Activated CD4-positive, CD25-positive, alpha-beta regulatory T cell treated with anti-CD3 and anti-CD28 coated beads, Interleukin-2, amount 50 U/mL, for 24 hours (primary cell): ENCODE measurements at places on chromosomes 1 and 21.
A peak's percentile ranks its signal among the peaks of the same experiment; 100 is the strongest.

DNA sequence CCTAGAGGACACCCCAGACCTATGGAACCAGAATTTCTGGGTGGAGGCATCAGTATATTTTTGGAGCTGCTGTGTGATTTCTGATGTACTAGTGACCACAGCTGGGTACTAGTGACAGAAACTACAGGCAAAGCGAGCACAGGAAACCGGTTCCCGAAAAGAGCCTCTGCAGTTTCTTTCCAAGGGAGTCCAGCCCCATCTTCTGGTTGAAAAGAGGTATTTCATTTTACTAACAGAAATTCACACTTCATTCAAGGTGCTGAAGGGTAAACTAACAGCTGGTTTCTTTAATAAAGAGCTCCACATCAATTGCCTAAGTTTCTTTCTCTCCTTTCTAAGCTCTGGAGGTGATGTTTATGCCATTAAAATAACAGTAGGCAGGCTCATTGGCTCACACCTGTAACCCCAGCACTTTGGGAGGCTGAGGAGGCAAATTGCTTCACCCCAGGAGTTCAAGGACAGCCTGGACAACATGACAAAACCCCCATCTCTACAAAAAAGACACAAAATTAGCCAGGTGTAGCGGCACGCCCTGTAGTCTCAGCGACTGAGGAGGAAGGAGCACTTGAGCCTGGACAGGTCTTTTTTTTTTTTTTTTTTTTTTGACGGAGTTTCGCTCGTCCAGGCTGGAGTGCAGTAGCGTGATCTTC is 22.0 kb downstream of the THAP3 start:
- ATAC-seq = no peak

- no peak for ATAC-seq
Observed at GRCh38 chr21:38325731-38326420, 69.1 kb downstream of the KCNJ15 start.

- peak; percentile 89 for ATAC-seq
Observed at GRCh38 chr1:230867903-230868735, at the start of gene C1orf198. TSS of gene C1orf198 (minus strand) at chr1:230868521. CDS start at chr1:230868512, 9 bp downstream.

- ATAC-seq = no peak
Observed at GRCh38 chr1:218829097-218829496, 344.6 kb upstream of the LYPLAL1 start.

- ATAC-seq = no peak
Observed at GRCh38 chr1:10105484-10105883, 72.7 kb downstream of the UBE4B start.

DNA sequence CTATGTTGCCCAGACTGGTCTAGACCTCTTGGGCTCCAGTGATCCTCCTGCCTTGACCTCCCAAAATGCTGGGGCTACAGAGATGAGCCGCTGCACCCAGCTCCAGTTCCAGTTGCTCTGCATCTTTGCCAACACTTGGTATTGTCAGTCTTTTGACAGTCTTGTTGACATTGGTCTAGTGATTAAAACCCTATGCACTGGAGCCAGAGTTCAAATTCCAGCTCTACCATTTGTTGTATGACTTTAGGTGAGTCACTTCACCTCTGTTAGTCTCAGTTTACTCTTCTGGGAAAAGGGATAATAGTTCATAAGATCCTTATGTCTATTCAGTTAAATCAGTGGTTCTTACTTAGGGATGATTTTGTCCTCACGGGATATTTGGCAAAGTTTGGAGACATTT is 32.9 kb upstream of the MED18 start:
- ATAC-seq = no peak

DNA sequence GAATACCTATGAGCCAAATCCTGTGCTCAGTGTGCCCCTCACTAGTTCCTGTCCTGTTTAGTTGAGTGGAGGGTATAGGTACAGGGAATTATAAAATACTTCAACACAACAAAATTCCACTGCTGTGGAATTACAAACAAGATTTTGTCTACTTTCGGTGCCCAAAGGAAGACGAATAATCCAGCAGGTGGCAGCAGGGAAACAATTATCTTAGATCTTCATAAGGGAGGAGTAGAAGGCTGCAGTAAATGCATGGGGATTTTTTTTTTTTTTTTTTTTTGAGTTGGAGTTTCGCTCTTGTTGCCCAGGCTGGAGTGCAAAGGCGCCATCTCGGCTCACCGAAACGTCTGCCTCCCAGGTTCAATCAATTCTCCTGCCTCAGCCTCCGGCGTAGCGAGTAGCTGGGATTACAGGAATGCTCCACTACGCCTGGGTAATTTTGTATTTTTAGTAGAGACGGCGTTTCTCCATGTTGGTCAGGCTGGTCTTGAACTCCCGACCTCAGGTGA is 2.0 kb upstream of the PIP5K1A start:
- ATAC-seq = no peak

DNA sequence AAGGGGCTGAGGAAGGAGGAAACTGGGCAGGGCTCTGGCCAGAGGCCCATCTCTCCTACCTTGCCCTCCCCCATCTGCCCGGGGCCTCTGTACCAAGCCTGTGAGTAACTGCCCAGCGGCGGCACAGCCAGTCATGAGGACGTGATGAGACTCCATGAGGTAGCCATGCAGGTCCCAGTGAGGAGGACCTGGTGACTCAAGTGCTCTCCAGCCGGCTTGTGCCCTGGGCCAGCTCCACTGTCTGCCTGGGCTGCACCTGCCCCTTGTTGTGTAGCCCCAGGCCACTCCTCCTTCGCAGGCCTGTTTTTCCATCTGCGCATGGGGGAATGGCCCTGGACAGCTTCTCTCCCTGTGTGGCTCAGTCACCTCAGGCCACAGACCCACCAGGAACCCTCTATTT is 42.0 kb upstream of the PADI1 start:
- ATAC-seq = no peak

- ATAC-seq = no peak
Observed at GRCh38 chr1:71561729-71562128, 480.9 kb upstream of the ZRANB2 start.

DNA sequence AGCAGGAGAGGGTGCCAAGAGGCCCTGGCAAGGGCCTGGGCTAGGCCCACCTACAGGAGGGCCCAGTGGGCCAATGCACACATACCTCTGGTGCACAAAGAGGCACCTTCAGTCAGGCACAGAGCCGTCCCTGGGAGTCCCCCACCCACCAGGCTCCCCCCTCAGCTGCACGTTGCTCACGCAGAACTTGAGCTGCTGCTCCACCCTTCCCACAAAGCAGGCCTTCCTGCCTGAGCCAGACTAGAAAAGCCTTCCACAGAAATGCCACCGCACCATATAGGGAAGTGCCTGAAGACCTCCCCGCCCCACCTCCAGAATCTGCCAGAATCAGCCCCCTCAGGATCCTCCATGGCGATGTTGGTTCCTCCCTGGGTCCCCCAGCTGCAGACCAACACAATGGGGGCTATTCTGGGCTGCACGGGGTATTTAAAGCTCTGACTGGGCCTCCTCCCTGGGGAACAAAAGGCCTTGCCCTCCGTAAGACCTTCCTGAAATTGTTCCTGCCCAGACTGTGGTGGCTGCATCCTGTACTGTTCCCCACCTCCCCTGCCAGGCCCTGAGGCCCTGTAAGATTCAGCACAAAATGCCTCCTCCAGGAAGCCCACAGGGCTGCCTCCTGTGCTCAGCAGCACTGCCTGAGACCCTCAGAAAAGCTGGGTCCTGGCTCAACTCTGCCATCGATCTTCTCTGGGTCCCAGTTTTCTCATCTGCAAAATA is 27.2 kb downstream of the HSPG2 start:
- peak; percentile 20 for ATAC-seq

GRCh38 chr1:192787914-192788585 is 20.8 kb upstream of the RGS2 start:
- no peak for ATAC-seq

DNA sequence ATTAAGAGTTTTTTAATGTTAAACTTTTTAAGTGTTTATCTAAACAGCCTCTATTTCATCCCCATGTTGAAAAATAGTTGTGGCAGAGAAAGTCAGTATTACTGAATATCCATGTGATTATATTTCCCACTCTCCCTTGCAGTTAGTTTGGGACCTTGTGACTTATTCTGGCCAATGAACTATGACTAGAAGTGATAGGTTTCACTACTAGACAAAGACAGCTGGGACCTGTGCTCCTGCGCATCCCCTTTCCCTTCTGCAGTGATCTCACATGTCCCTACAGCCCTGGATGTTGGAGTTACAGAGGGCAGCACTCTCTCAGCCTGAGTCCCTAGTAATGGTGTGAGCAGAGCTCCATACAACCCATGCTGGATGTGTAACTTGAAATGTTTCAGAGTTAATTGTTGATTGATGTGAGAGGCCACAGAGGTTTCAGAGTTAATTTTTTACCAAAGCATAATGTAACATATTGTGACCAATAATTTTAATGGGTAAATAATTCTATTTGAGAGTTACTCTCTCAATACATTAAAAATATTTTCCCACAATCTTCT is 18.7 kb upstream of the SAMD13 start:
- ATAC-seq = no peak

DNA sequence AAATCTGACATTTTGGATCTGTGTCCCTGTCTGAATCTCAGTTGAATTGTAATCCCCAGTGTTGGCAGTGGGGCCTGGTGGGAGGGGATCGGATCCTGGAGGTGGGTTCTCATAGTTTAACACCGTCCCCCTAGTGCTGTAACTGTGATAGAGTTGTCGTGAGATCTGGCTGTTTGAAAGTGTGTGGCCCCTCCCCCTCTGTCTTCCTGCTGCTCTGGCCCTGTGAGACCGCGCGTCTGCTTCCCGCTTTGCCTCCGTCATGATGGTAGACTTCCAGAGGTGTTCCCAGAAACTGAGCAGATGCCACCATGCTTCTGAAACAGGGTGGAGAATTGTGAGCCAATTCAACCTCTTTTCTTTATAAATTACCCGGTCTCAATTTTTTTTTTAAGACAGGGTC is 25.0 kb downstream of the AGPAT3 start:
- ATAC-seq = no peak

DNA sequence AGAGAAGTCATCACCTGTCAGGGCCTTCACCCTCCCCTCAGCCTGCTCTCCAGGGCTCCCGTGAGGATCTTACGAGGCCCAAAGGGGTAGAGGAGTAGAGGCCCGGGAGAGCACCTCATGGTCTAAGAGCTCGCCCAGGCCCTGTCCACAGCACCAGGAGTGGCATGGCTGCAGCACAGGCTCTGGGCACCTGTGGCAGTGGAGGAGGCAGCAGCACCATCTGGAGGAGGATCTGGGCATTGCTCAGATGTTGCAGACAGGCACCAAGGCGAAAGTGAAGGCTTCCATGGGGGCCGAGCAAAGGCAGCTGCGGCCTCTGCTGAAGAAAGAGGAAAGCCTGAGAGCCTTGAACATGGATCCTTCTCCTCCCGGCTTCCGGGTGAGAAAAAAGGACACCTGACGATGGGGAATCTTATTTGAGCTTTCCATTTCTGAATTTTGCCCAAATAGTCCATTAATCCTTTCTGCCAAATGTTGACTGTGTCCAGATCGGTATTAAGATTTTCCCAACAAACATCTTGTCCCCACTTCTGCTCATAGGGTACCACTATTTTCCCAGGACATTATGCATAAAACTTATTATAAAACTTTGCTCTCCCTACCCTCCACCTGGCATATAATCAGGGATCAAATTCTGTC is 604.7 kb downstream of the PTPRC start:
- ATAC-seq = peak; percentile 93

GRCh38 chr1:182713492-182713891 is 29.1 kb upstream of the RGS8 start:
- ATAC-seq = no peak

DNA sequence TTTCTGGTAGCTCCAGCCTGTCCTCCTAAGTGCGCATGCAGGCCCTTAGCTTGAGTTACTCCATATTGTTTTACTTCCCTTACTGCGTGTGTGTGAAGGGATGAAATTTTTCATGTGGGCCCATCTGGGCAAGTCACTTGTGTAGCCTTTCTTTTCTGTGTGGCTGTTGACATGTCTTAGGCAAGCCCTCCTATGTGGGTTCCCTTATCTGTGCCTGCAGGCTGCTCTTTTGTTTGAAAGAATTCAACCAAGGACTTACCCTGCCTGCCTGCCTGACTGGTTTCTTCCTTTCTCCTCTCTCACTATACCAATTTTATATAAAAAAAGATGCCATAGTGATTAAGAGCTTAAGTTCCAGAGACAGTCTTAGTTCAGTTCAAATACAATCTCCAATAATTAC is 249.3 kb downstream of the ATG4C start:
- no peak for ATAC-seq

- no peak for ATAC-seq
Observed at GRCh38 chr1:169809370-169810095, 14.8 kb upstream of the METTL18 start.

GRCh38 chr1:61538228-61538627 is 186.7 kb downstream of the TM2D1 start:
- no peak for ATAC-seq
